ENCODE measurements at places on chromosomes 13 and 19. TPM values are rescaled to one million over a fixed set of nuclear protein-coding genes. Genes with fewer than 3 reads are reported as not detected.

- no peak overlapping the region for H3K4me3 ChIP-seq
- H3K36me3 ChIP-seq, result no peaks in the 10 kb centered on the region
- no peak for DNase-seq
- H3K4me1 ChIP-seq, result no peaks in the 10 kb centered on the region
- H3K27me3 ChIP-seq, result no peaks in the 10 kb centered on the region
- no peak overlapping the region for H3K27ac ChIP-seq
Measured at GRCh38 chr13:30780338-30780981, 45.1 kb downstream of the ALOX5AP start.

Gene C5AR1
- total RNA-seq, result 205 TPM

- no peak overlapping the region for H3K27ac ChIP-seq
- no peak overlapping the region for H3K4me3 ChIP-seq
- no peaks in the 10 kb centered on the region for H3K36me3 ChIP-seq
- no peaks in the 10 kb centered on the region for H3K27me3 ChIP-seq
- H3K4me1 ChIP-seq, result no peaks in the 10 kb centered on the region
Measured at GRCh38 chr13:47250146-47250545, 353.3 kb upstream of the HTR2A start.

- H3K4me1 ChIP-seq, result peaks cover 10% of the 10 kb centered on the region
- no peak overlapping the region for H3K27ac ChIP-seq
- H3K4me3 ChIP-seq, result no peak overlapping the region
- no peaks in the 10 kb centered on the region for H3K36me3 ChIP-seq
- DNase-seq, result no peak
Measured at GRCh38 chr13:98441056-98441676, 135.7 kb downstream of the STK24 start.

GRCh38 chr19:40365613-40366401 is 17.3 kb downstream of the PLD3 start:
- no peak overlapping the region for H3K4me3 ChIP-seq
- no peak for DNase-seq
- H3K27me3 ChIP-seq, result no peaks in the 10 kb centered on the region
- no peak overlapping the region for H3K27ac ChIP-seq
- no peaks in the 10 kb centered on the region for H3K4me1 ChIP-seq

Gene ASPDH
- not detected for total RNA-seq

- DNase-seq, result no peak
- H3K27me3 ChIP-seq, result no peaks in the 10 kb centered on the region
- H3K36me3 ChIP-seq, result no peaks in the 10 kb centered on the region
- no peak overlapping the region for H3K27ac ChIP-seq
Measured at GRCh38 chr19:29872224-29872731, 60.5 kb downstream of the CCNE1 start.
